ENCODE measurements at places on chromosomes 7 and 10.

GRCh38 chr7:121138262-121138933, 149.9 kb downstream of the CPED1 start:
- DNase-seq: no peak

- DNase-seq: no peak
Observed at GRCh38 chr10:51384971-51385370, 310.7 kb downstream of the PRKG1 start.

DNA sequence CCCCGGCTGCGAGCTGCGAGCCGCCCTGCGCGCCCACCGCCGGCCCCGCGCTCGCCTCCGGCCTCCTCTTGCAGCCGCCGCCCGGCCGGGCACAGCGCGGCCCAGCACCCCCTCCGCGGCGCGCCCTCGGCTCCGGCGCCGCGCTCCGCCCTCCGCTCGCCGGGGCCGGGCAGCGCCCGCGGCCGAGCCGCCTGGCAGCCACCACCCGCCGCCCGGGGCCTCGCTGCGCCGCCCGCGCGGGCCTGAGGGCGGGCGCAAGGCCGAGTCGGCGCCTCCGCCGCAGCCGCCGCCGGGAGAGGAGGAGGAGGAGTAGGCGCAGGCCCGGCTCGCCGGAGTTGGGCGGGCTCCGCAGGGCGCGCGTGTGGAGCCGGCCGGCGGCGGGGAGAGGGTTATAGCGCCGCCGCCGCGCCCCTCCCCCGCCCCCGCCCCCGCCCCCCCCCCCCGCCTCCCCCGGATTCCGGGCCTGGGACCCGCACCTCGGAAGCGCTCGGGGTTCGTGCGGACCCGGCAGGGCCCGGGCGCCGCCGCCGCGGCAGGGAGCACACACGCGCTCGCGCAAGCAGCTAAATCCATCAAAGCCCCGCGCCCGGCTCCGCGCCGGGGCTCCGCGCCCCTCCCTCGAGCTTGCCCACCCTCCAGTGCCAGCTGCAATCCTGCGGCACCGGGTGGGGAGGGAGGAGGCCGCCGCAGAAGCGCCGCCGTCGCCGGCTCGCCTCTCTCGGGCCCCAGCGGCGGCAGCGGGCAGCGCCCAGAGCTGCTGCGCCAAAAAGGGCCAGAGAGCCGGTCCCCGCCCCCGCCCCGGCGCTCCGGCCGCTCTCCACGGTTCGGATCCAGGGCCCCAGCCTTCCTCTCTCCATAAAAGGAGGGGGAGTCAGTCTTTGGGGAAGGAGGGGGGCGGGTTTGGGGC, at the start of gene PDGFA:
PDGFA (minus strand) TSS at position 363 of the 907 bp plus-strand sequence. CDS start 845 bp downstream, outside the sequence.
- DNase-seq: no peak

- no peak for DNase-seq
Observed at GRCh38 chr10:131948501-131948900, 33.2 kb downstream of the BNIP3 start.

Measured in upper lobe of left lung (tissue), 6 donors.